ENCODE measurements at places on chromosomes 4 and X.

DNA sequence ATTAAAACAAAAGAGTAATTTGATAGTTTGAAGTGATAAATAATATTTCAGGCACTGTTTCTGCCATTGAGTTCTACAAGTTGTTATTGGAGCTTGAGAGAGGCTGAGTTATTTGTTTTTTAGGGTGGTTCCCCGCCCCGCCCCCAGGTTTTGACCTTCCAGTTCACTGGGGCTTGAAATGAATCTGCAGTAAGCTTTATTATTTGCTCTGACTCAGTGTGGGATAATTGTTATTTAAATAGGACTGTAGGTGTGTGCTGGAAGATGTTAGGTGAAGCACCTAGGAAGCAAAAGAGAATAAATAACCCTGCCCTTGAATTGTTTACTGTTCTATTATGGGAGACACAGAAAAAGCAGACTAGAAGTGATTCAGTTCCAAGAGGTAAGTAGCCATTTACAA lies 81.2 kb upstream of the KCNIP4 start:
- DNase-seq: no peak

DNA sequence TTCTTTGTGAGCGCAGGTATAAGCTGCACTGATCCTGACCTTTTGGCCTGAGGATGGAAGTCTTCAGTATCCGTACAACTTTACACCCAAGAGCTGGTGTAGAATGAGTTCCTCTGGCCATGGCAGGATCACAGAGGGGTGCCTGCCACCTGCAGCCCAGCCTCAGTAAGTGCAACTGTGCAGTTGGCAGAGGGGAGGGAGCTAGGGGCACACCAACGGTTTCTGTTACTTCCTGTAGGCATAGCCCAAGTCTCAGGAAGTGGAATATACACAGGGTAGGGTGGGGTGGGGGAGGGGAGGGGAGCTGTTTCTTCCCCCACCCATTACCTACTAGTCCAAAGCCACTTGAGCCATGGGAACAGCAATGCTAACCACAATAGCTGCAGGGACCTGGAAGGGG lies 85.4 kb upstream of the GBA3 start:
- DNase-seq: peak; percentile 28

GRCh38 chrX:24025741-24026403 lies 1.1 kb downstream of the KLHL15 start:
- DNase-seq: no peak

DNA sequence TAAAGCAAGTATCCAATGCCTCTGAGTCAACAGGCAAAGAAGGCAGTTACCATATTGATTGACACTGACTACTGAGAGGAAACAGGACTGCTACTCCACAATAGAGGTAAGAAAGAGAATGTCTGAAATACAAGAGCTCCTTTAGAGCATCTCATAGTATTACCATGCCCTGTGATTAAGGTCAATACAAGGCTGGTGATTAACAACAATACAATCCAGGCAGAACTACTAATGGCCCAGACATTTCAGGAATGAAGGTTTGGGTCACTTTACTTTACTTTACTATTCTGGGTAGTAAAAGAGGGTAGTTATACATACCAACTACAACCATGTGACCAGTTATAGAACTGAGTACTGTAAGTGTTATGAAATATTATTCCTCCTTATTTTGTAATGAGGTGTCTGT lies 44.5 kb downstream of the BRWD3 start:
- DNase-seq: no peak

DNA sequence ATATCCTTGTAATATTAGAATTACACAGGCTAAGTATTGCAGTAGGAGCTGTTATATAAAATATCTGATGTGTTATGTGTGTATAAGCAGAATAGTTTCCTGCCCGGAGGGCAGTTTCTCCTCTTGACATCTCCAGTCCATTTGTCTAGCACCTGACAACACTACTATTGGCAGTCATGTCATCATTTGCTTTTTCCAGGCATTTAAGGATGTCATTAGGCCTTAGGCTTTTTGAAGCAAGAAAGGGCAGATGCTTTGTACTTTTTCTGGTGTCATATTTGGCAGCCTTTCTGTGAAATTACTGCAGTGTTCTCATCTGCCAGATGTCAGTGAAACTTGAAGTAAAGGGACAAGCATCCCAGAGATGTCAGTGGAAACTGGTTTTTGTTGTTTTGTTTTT lies 2017.6 kb upstream of the IGFBP7 start:
- DNase-seq: no peak

GRCh38 chr4:1244081-1244977 lies 4.6 kb downstream of the CTBP1 start:
- no peak for DNase-seq

DNA sequence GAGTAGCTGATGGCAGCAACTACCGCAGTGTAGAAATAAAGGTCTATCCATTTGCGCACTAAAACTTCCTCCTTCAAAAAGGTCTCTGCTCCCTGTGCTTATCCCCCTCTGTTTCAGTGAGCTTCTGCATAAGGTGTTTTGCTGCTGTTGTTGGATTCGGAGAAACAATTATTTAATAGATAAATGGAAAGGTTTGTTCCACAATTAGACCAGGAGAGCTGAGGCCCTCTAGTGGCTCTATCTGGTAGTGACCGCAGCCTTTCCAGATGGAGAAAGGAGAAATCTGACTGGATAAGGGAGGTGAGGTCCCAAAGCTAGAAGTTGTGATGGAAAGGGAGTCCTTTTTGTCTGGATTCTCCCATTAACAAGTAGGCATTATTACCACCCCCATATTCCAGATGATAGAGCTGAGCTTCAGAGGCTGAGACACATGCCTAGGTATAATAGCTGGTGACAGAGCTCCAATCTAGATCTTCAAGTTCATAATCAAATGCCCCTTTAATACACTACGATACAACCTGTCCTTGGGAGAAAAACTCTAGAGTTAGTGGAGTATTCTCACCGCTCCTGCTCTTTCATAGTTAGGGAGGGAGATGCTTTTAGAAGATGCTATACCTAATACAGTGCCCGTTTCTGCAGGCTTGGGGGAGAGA lies 5.1 kb upstream of the GABRQ start:
- peak; percentile 13 for DNase-seq

DNA sequence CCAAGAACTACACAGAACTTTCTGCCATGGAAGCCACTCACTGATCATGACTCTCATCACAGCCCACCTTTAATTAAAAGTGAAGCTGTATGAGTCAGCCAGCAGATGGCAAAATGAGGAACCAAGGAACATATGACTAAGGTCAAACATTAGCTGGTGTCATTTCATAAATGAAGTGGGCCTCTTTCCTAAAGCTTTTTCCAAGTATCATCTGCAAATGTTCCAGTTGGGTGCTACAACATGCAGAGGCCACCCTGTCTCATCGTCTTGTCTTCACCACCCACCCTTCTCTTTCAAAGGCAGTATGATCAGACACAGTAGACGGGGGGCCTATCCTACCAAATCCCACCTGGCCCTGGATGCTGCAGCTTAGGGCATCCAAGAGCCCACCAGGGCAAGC lies 9.2 kb upstream of the EOLA1 start:
- no peak for DNase-seq

DNA sequence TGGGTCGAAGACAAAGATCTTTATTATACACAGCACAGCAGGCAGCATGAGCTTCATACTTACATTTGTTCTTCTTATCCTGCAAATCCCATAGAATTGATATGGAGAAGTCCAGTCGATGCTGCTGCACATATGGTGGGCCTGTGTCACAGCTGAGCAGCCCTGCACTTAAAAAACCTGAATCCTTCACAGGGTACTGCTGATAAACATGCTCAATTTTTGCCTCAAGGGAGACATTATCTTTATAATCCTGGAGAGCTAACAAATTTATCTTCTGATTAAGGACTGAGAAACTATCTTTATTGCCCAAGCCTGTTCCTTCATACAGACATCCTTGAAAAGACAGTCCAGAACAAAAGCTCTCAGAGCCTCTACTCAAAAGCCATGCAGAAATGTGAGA lies 434.4 kb upstream of the FAM47C start:
- no peak for DNase-seq

DNA sequence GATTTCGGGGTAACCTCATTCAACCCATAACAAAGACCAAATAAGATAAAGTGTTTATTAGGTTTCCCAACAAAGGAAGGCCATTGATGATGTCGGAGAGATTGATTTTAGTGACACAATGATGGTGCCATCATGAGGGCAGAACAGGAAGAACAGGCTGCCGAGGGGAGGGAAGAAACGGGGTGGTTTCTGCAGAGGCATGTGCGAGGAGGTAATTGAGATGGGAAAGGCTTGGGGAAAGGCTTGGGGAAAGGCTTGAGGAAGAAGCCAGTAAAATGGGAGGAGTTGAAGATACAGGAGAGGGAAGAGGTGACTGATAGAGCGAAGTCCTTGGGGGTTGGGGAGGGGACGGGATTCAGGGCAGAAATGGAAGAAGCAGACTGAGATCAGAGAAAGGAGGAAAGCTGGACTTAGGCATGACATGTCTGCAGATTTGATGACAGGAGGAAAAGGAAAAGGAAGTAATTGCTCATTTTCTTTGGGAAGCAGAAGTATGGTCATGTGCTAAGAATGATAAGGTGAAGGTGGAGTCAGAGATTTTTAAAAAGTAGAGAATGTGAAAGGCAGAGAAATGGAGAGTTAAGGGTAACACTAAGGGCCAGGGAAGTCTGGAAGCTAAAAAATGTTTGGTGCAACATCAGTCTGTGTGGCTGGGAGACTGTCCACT lies 6.0 kb downstream of the HPSE start:
- DNase-seq: no peak

GRCh38 chr4:141571362-141571761 lies 65.0 kb upstream of the IL15 start:
- DNase-seq: no peak

DNA sequence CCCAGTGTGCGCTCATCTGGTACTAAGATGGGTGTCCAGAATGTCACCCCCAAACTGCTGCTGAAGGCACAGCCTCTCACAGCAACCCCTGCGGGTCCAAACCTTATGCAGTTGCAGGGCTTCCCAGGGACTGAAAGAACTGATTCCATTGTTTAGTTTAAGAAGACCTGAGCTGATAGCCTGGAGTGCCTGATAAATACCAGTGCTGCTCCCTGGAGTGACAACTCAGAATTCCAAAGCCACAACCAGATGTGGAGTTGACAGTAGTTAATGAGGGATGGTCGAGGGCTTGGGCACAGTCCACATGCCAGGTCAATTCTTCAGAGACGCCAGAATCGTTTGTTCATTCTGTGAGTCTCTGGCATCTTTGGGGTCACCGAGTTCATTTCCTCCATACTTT lies 71.2 kb downstream of the LNX1 start:
- no peak for DNase-seq

DNA sequence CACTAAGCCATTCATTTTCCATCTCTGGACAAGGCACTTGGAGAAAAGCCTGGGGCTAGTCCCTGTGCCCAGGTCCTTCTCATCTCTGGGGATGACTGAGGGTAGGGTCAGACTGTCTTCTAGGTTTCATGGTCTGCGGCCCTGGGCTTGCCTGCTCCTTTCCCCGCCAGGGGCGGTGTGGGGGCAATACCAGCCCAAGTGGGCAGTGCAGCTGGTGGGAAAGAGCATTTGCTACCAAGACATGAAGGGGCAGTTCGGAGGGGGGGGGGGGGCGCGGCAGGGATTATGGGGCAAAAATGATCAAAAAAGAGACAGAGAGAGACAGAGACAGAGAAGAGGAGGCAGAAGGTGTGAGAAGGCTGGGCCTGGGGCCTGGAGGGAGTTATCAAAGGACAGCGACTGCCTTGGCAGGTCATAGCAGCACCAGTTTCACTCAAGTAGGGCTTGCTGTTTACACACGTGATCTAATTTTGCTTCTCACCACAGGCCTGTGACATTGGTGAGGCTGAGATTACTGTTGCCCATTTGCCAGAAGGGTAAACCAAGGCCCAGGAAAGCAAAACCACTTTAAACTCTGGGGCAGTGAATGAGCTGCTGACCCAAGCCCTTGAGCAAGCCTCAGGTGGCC lies 56.1 kb downstream of the PJA1 start:
- DNase-seq: no peak

GRCh38 chr4:177051473-177052060 lies 258.1 kb upstream of the NEIL3 start:
- no peak for DNase-seq

Data from CD4-positive, alpha-beta T cell treated with Interferon alpha-2 for 1 hour (primary cell).